Stimulated activated CD8-positive, alpha-beta memory T cell treated with anti-CD3 and anti-CD28 coated beads, Interleukin-7, amount 100 ng/mL, for 24 hours (primary cell): ENCODE measurements at places on chromosomes 12 and 14.

- no peak for DNase-seq
Observed at GRCh38 chr12:129325566-129325965, 472.3 kb downstream of the GLT1D1 start.

DNA sequence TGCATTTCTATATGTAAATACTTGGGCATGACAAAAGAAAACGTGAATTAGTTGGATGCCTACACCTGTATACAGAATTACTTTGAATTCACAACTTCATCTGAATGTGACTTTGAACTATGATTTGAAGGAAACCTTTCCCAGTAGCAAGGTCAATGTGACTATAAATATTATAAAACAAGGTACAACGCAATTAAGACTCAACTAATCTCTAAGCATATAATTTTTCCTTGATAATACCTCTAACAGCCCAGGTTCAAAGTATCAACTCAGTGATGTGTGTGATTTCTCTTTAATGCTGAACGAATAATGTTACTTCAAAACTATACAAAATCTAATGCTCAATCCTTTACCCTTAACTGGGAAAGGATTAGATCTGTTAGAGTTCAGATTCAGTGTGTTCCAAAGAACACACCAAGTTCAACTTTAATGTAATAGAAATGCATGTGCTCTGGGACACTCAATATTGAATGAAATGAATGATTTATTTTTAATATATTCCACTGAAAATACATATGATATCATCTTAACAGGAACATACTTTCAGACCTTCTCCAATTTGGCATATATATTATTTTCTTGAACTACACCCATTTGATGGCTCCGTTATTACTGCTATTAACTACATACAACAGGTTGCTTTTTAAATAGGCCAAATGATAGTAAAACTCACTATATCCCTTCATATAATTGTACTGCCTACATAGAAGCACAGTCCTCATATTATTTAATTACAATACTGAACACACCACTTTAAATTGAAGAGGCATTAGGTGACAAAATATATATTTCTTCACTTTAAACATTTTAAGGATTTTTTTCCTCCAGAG is 40.1 kb upstream of the MTERF2 start:
- DNase-seq, result no peak

DNA sequence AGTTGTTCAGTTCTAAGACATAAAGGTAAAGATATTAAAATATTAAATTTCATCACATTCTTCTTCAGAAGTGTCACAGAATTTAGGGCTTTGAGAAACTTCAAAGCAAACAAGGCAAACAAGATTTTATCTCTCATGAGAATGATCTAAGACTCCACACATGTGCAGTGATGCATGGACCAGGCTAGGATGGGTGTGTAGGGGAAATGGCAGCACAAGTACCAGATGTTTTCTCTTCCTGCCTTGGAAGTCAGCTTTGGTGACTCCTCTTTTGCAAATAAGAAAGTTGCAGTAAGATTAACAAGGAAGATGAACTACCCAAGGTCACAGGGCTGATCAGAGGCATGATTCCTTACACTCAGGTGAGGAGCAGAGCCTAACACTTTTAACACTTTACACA is 163.8 kb upstream of the LMNTD1 start:
- no peak for DNase-seq

GRCh38 chr12:88153959-88154358 is 11.9 kb downstream of the TMTC3 start:
- no peak for DNase-seq

GRCh38 chr14:64137657-64138290 is 156.4 kb downstream of the ESR2 start:
- DNase-seq, result no peak

DNA sequence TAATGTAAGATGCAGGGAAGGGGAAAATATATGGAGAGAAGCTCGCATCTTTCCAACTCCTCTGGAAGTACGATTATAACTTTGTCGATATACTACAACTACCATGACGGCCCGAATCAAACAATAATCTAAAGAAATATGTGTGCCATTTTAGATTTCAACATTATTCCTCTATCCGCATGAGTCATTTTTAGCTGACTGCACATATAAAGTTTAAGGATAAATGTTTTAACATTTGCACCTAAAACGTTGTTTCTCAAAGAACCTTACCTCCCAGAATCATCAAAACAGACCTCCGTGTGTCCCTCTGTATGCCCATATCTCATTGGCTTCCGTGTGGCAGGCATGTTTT is 482 bp downstream of the WDHD1 start:
- DNase-seq, result no peak

- no peak for DNase-seq
Observed at GRCh38 chr12:71439613-71440344, at the start of gene LGR5. LGR5 (plus strand) TSS chr12:71439798; CDS start chr12:71440081, 283 bp downstream.

DNA sequence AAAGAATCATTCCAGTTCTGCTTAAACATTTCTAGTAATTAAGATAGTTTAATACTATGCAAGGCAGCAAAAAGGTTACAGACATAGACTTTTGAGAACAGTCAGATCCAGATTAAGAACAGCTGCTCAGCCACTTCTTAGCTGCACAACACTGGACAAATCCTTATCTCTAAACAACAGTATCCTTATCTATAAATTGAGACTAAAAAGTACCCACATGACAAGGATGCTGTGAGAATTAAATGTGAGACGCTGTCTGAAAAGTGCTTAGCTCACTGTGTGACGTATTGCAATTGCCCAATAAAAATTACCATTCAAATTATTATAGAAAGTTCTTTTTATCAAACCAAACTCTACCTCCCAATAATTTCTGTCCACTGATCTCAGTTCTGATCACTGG is 35.5 kb downstream of the BORCS5 start:
- DNase-seq, result no peak

GRCh38 chr12:2092354-2092753 is 39.6 kb downstream of the CACNA1C start:
- DNase-seq, result no peak

DNA sequence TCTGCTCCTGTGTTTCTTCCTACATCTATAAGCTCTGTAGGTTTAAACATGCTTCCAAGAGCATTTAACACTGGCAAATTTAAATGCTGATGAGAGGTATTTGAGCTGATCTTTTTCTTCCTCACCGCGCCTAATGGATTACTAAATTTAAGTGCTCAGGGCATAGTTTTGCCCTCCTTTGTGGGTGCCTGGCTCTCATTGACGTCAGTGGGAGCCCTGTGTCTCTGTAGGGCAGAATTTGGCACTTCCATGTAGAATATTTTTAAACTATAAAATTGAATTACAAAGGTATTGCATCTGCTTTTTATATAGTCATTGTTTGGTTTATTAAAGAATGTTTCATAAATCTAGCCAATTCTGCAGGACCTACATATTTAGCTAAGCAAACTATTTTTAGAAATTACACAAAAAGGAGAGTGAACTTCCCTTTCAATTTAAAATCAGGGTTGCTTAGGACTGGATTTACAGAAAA is 444.8 kb downstream of the AEBP2 start:
- DNase-seq, result no peak

DNA sequence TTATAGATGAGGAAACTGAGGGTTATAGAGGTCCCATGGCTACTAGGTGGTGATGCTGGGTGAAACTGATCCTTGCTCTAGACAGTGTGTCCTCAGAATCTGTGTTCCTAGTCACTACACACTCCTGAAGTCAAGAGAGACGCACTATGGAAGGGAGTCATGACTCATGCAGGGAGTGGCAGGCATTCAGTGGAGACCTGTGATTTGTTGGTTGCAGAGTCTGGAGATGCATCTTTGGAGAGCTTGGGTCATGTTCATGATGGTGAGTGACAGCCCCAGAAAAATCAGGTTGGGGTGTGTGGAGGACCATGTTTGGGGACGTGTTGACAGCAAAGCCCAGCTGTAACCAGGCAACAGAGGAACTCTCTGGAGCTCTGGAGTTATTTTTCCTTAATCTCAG is 38.0 kb upstream of the FBXO21 start:
- no peak for DNase-seq

DNA sequence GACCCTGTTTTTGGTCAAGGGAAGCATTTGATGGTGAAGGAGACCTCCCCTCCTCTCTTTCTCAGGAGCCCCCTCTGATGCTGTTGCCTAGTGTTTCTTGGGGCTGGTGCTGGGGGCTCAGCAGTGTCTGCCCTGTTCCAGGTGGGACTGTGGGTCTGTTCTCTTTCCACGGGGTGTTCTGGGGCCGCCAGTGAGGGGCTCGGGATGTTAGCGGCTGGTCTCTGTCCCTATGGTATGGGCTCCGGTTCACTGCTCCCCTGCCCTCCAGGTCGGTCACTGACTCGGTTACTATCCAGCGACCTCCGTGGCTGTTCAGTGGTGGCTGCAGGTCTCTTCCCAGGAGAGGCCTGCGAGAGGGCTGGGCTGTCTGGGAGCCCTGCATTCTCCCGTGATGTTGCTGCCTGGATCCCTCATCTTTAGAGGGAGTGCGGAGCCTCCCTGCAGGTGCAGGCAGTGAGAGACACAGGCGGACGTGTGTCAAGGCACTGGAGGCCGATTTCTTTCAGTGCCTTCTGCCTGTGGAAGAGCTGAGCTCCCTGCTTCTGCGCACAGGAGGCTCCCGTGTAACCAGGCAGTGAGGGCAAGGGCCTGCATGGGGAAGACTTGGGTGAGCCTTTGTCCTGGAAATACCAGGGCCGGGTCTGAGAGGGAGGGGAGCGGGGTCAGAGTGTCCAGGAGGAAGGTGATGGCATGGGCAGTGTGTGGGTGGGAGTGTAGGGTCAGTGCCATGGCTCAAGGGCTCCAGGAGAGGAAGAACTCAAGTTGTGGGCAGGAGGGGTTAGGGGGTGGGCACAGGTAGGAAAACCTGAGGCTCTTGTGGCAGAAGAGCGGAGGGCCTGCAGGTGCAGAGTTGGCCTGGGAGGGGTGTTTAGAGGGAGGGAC is 362.6 kb downstream of the TMEM121 start:
- no peak for DNase-seq

GRCh38 chr12:19744705-19745218 is 305.5 kb downstream of the AEBP2 start:
- no peak for DNase-seq

DNA sequence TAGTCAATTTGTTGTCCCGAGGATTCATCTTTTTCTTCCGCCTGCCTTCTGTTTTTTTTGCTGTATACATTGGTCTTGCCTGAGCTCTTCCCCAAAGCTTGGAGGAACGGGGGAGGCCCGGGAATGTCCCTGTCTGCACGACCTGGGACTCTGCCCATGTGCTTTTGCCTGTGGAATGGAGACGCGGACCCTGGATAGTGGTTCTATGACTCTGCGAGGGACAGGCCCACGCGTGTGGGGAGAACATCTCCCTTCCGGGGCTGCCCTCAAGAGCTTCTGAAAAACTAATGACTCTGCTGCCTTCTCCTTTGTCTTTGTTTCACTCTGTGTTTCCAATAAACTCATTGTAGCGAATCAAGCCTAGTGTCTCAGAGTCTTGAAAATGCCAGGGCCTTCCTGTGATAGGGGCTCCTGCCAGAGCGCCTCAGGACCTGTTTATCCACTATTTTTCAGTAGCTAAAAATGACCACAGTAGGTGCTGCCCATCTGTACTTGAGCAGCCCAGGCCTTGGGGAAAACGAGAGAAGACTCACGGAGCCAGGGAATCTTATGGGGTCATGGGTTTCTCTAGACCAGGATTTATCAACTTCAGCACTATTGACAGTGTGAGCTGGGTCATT is 12.3 kb downstream of the KRT83 start:
- no peak for DNase-seq

- DNase-seq, result no peak
Observed at GRCh38 chr12:107748472-107748871, 12.5 kb downstream of the PRDM4 start.

DNA sequence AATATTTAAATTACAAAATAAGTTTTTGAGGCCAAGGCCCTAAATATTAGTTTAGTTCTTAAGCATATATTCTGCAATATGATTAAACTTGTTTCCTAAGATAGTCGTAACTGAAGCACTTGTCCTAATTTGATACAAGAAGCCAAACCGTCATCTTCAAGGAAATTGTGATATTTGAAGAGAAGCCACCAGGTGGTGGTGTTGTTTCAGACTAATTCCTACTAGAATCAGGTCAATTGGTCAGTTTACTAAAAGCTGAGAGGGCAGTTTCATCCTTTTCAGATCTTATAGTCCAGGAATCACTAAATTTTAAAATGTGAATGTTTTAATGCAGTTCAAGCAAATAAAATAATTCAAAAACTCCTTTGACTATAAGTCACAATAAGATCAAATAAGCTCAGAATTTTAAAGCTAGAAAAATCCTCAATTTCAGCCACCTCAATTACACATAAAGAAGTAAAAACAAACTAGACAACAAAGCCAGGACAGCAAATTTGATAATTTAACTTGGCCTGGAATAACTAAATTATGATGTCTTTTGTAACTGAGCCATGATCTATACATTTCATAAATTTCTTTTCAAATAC is 7.1 kb upstream of the ARL1 start:
- DNase-seq, result no peak

GRCh38 chr12:24522736-24523135 is 426.2 kb downstream of the BCAT1 start:
- no peak for DNase-seq

DNA sequence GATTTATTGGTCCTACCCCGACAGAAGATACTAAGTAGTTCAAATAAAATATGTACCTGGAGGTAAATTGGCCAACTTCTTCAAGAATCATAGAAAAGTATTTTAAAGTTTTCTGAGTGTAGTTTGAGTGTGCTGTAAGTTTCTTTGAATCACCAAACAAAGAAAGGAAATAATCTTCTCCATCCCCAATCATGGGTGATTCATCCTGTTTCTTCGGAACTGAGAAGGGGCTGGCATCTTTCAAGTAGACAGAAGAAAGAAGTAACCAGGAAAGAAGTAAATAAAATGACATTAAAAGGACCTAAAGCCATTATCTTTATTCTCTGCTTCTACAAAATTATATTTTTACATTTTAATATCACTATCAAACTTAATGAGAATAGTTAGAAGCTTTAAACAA is 6.8 kb downstream of the LMNTD1 start:
- no peak for DNase-seq

DNA sequence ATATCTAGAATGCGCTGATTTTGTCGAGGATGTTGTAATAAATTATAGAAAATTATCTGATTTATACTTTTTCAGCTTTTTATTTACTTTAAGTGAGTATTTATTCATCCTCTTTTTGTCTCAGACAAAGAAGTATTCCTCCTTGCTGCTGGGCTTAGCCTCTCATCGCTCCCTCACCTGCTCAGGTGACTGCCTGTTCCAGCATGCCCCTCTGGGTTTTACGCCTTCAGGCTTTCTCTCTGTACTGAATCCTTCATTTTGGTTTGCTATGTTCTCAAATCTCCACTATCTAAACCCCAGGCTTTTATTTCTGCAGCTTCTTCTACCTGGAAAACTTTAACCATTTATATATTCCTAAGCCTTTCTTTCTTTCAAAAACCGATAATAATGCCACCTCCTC is 1650.9 kb upstream of the SEL1L start:
- no peak for DNase-seq

DNA sequence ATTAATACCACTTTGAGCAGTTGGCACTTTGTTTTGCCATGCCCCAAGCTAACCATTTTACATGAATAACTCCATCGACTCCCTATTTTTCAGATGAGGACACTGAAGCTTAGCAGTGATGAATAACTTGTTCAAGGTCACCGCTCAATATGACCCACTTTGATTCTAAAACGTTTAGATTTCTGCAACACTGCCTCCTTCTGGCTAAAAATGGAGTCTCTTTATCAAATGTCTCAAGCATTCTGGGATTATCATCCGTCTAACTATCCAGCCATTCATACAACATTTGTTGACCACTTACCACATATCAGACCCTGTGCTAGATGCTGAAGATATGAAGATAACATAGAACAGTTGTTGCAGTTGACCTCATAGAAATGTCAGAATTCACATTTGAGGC is 298.0 kb downstream of the PPFIA2 start:
- no peak for DNase-seq
